ENCODE measurements at places on chromosomes 5 and 9.

DNA sequence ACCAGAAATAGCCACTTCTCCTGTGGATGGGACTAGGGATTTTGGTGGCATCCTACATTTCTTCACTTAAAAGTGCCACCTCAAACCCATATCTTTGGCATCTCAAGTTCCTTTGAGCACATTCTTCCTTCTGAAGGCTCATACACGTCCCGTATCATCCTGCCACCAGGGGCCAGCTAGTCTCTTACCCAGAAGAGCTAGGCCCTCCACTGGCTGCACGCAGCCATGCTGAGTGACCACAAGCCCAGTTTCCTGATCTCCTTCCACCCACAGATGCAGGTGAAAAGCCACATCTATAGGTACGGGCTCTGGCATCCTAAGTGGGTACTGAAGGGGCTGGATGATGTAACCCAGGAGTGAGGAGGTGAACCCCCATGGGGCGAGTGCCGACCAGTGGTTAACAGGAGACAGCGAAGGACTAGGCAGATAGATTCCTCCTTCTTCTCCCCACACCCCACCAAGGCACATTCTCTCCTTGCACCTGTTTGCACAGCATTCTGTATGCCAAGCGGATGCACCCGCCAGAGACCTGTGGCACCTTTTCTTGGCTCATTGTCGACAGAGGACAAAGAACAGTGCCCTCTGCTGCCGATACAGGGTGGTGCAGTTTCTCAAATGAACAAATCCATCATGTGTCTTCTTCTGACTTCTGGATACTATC is 14.4 kb upstream of the SCGB3A1 start:
- DNase-seq = peak; percentile 70

DNA sequence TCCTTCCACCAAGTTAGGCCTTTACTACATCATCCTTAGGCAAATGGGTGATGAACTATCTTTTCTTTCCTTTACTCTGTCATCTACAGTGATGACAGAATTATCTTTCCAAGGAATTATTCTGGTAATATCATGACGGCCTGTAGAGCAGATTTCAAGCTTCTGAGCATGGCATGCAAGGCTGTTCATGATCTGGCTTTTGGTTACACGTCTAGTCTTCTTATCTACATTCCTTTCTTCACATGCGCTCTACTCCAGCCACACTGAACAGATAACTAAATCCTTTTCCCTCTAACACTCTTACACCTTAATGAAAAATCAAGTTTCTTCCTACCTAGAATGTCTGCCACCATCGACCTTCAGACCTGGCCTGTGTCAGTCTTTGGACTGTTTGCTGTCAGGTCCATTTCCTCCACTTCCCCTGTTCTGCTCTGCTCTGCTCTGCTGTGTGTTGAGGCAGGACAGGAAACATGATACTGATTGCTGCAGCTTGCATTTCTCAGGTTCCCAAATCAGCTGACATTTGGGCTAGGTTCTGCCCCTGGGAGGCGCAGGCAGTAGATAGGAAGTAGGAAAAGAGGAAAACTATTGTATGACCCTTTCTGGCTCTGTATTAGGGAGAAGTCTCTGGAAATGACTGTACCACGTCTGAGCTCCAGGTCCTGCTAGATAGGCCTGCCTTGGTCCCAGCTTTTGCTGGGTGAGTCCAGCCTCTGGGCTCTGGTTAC is 4.2 kb downstream of the SCGB3A2 start:
- DNase-seq = no peak

GRCh38 chr5:151258201-151258611 is 5.2 kb downstream of the GM2A start:
- DNase-seq = no peak

DNA sequence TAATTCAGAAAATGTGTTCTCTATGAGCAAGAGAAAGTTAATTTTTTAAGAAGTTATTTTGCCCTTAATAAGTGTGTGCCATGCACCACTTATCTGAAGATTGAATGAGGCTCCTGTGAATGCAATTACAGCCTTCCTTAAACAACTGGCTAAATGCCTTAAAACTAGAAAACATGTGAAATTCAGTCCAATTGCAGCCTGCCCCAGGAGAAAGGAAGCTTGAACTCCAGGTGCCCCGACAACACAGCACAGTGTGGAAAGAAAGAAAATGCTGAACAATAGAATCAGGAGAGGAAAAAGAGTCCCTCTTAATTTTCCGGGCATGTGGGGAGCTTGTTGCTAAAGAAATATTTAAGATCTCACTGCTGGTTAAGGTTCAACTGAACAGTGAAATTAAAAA is 8.8 kb downstream of the LHFPL2 start:
- DNase-seq = no peak

GRCh38 chr5:168672888-168673287 is 93.7 kb upstream of the PANK3 start:
- DNase-seq = no peak

- DNase-seq = no peak
Observed at GRCh38 chr9:6564868-6565267, 80.7 kb downstream of the GLDC start.

GRCh38 chr5:96648593-96648992 is 13.6 kb upstream of the CAST start:
- no peak for DNase-seq

DNA sequence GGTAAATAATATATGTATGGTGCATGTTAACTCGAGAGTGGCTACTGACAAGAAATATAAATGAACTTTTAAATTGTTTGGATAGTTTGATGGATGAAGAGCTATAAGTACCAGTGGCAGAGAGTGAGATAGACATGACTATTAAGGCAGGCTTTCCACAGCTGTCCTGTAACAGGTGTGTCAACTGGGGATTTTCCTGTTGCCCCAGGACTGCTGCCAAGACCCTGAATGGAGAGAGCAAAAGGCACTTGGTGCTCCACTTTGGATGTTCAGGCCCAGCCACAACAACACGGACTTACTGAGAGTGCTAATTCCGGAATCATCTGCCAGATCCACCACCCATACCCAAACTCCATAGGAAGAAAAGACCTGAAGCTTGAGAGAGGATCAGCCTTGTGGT is 215.1 kb downstream of the SEC61B start:
- DNase-seq = no peak

GRCh38 chr5:121793791-121794190 is 57.9 kb upstream of the FTMT start:
- DNase-seq = no peak
